ENCODE measurements at places on chromosomes 4 and X.
A peak's percentile ranks its signal among the peaks of the same experiment; 100 is the strongest.

GRCh38 chr4:39978904-39979303 is 1.2 kb upstream of the PDS5A start:
- H3K27me3 ChIP-seq = no peaks in the 10 kb centered on the region
- H3K4me3 ChIP-seq = no peak overlapping the region
- peaks cover 17% of the 10 kb centered on the region for H3K36me3 ChIP-seq

DNA sequence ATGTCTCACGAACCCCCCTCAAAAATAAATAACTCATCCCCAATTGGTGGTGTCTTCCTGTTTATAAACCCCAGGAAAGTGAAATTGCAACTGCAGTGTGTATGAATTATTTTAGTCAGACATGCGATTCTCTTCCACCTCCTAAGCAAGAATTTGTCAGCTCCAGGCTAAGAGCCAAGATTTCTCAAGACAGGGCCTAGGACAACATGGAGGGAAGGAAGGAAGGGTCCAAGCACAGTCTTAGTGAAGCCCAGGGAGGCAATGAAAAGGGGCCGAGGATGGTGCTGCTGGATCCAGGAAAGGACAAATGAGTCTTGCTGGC is 20.0 kb downstream of the SH3KBP1 start:
- H3K4me3 ChIP-seq = no peak overlapping the region
- H3K27me3 ChIP-seq = no peaks in the 10 kb centered on the region
- H3K27ac ChIP-seq = no peak overlapping the region
- no peaks in the 10 kb centered on the region for H3K36me3 ChIP-seq

DNA sequence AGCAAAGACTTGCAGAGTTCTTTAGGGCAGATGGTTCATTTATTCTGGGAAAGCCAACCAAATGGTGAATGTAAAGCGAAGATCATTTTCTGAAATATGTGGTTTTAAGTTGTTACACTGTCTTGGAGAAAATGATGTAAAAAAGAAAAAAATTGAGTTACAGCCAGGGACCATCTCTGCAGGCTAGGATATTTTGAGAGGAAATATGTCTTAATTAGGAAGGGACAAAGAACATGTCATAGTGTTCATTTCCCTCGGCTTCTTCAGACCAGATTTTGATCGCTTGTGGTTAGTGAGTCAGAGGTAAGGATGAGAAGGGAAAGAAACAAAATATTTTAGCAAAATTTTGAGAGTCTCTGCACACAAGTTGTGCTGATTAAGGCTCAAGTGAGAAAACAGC is 59.0 kb upstream of the C1QTNF7 start:
- no peaks in the 10 kb centered on the region for H3K36me3 ChIP-seq
- no peak for DNase-seq
- no peaks in the 10 kb centered on the region for H3K27me3 ChIP-seq
- H3K27ac ChIP-seq = no peak overlapping the region

GRCh38 chr4:9812501-9813340 is 31.3 kb downstream of the DRD5 start:
- H3K36me3 ChIP-seq = no peaks in the 10 kb centered on the region
- H3K27ac ChIP-seq = no peak overlapping the region
- H3K4me1 ChIP-seq = no peaks in the 10 kb centered on the region

DNA sequence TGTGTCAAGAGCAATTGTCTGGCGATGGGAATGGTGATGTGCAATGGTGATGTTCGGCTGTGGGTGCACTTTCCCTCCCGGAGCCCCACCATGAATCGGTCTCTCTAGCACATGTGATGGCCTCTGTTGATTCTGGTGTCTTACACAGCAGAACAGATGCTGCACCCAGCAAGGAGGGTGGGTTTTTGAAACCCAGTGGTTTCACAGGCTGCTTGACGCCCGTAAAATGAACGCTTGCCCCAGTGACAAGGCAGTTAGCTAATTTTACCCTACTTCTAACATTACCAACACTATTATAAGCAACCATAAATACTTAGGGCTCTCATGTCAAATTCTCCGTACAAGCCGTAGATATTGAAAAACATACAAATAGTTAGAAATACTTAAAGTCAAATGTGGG is 5.9 kb upstream of the ANOS1 start:
- no peak overlapping the region for H3K4me3 ChIP-seq
- H3K4me1 ChIP-seq = no peaks in the 10 kb centered on the region
- H3K27ac ChIP-seq = no peak overlapping the region
- DNase-seq = no peak

GRCh38 chrX:1144293-1144692 is 68.2 kb downstream of the CRLF2 start:
- DNase-seq = peak; percentile 11
- no peak overlapping the region for H3K27ac ChIP-seq
- H3K4me3 ChIP-seq = no peak overlapping the region
- H3K36me3 ChIP-seq = no peaks in the 10 kb centered on the region

- no peaks in the 10 kb centered on the region for H3K4me1 ChIP-seq
- DNase-seq = no peak
- H3K27ac ChIP-seq = no peak overlapping the region
- no peaks in the 10 kb centered on the region for H3K27me3 ChIP-seq
- H3K4me3 ChIP-seq = no peak overlapping the region
- no peaks in the 10 kb centered on the region for H3K36me3 ChIP-seq
Observed at GRCh38 chrX:40976981-40977380, 108.3 kb upstream of the USP9X start.

- no peaks in the 10 kb centered on the region for H3K36me3 ChIP-seq
- H3K4me3 ChIP-seq = no peak overlapping the region
- no peaks in the 10 kb centered on the region for H3K27me3 ChIP-seq
- no peaks in the 10 kb centered on the region for H3K4me1 ChIP-seq
- H3K27ac ChIP-seq = no peak overlapping the region
Observed at GRCh38 chr4:53499791-53500190, 91.5 kb downstream of the LNX1 start.

- H3K4me3 ChIP-seq = no peak overlapping the region
- H3K36me3 ChIP-seq = no peaks in the 10 kb centered on the region
- H3K27me3 ChIP-seq = no peaks in the 10 kb centered on the region
- DNase-seq = no peak
- no peak overlapping the region for H3K27ac ChIP-seq
Observed at GRCh38 chr4:126544276-126544675, 1088.5 kb upstream of the INTU start.

- H3K4me3 ChIP-seq = no peak overlapping the region
- DNase-seq = no peak
- H3K36me3 ChIP-seq = no peaks in the 10 kb centered on the region
- H3K27ac ChIP-seq = no peak overlapping the region
- no peaks in the 10 kb centered on the region for H3K27me3 ChIP-seq
Observed at GRCh38 chr4:179607003-179607402, 2164.8 kb upstream of the AGA start.

- H3K4me3 ChIP-seq = no peak overlapping the region
- H3K36me3 ChIP-seq = no peaks in the 10 kb centered on the region
Observed at GRCh38 chr4:111027526-111027925, 404.6 kb upstream of the PITX2 start.

GRCh38 chr4:41102414-41103092 is 111.8 kb downstream of the APBB2 start:
- no peak overlapping the region for H3K4me3 ChIP-seq
- no peak overlapping the region for H3K27ac ChIP-seq
- DNase-seq = no peak
- H3K27me3 ChIP-seq = no peaks in the 10 kb centered on the region
- no peaks in the 10 kb centered on the region for H3K4me1 ChIP-seq

DNA sequence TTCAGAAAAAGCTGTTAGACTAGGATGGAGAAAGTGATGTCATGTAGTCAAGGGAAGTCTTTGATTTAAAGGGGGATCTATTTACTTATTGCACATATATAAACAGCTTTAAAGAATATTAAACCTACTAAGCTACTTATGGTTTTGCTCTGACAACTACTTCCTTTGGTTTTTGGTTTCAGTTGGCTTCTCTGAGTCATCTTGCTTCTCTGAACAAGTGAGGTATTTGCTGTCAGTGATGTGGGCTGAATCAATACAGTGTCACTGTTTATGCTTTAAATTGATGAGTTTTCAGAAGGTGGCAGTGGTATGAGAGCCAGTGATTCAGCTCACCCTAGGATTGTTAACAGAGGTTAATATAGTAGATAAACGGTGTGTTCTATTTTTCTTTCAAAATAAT is 75.1 kb downstream of the CEP44 start:
- no peak overlapping the region for H3K4me3 ChIP-seq
- no peak overlapping the region for H3K27ac ChIP-seq
- H3K36me3 ChIP-seq = no peaks in the 10 kb centered on the region
- no peaks in the 10 kb centered on the region for H3K4me1 ChIP-seq
- no peak for DNase-seq

DNA sequence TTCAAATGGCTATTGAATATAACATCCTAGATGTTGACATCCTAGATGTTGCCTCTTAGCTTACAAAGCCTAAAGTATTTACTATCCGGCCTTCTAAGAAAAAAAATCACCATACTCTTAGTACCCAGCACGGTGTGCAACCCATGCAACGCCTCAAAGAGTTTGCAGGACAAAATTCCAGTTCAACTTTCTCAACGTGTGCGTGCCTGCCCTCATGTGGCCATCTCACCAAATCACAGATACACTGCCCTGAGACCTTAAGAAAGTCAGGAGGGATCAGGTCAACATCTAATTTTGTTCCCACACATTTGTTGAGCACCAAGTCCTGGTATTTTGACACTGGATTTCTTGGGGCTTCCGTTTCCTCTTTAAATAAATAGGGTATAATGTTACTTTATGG is 68.3 kb downstream of the CRMP1 start:
- no peak overlapping the region for H3K27ac ChIP-seq
- H3K4me3 ChIP-seq = no peak overlapping the region
- H3K27me3 ChIP-seq = no peaks in the 10 kb centered on the region
- no peaks in the 10 kb centered on the region for H3K36me3 ChIP-seq

GRCh38 chr4:107658400-107659336 is 61.4 kb downstream of the PAPSS1 start:
- H3K4me3 ChIP-seq = no peak overlapping the region
- DNase-seq = no peak
- H3K4me1 ChIP-seq = peaks cover 10% of the 10 kb centered on the region

GRCh38 chrX:15418707-15419181 is 34.5 kb upstream of the VEGFD start:
- H3K4me3 ChIP-seq = no peak overlapping the region
- no peak overlapping the region for H3K27ac ChIP-seq
- no peak for DNase-seq
- H3K4me1 ChIP-seq = no peaks in the 10 kb centered on the region
- no peaks in the 10 kb centered on the region for H3K36me3 ChIP-seq

- H3K36me3 ChIP-seq = no peaks in the 10 kb centered on the region
- no peak for DNase-seq
- H3K27ac ChIP-seq = peak overlapping the region; percentile 71
- H3K27me3 ChIP-seq = no peaks in the 10 kb centered on the region
Observed at GRCh38 chr4:169210504-169211118, 60.1 kb downstream of the SH3RF1 start.

GRCh38 chr4:114875630-114876029 is 237.8 kb downstream of the NDST4 start:
- H3K36me3 ChIP-seq = no peaks in the 10 kb centered on the region
- no peak overlapping the region for H3K27ac ChIP-seq
- H3K4me1 ChIP-seq = no peaks in the 10 kb centered on the region
- H3K27me3 ChIP-seq = no peaks in the 10 kb centered on the region
- no peak overlapping the region for H3K4me3 ChIP-seq

DNA sequence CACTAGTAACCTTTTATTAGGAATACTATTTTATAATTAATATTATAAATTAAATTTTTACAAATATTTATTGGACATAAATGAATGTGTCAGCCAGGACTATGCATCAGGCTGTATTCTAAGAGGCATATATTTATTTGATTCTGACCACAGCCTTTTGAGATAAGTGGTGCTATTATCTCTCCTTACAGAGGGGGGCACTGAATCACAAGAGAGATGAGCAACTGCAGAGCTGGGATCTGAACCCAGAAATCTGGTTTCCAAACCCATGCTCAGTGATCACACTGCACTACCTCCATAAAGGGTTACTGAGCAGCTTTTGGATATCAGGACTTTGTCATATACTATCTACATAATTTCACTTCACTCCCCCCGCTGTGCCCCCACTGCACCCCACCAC is 322.0 kb downstream of the TMA16 start:
- no peak overlapping the region for H3K27ac ChIP-seq
- no peak for DNase-seq
- no peaks in the 10 kb centered on the region for H3K27me3 ChIP-seq
- peaks cover 6% of the 10 kb centered on the region for H3K4me1 ChIP-seq

DNA sequence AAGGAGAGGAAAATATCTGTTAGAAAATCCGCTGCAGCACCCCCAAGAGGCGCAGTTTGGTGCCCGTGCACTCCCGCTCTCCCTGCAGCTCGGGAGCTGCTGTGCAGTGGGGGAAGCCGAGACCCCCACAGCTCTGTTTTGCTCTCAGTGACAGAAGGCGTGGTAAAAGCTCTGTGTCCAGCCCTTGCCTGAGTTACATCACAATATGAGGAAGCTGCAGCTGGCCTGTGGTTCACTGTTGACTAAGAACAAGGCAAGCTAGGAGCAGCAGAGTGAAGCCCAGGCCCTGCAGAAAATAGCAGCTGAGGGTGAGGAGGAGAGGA is 88.5 kb upstream of the ADRA2C start:
- no peaks in the 10 kb centered on the region for H3K4me1 ChIP-seq
- no peaks in the 10 kb centered on the region for H3K27me3 ChIP-seq

GRCh38 chr4:127196655-127197352 is 436.0 kb upstream of the INTU start:
- H3K4me1 ChIP-seq = no peaks in the 10 kb centered on the region

DNA sequence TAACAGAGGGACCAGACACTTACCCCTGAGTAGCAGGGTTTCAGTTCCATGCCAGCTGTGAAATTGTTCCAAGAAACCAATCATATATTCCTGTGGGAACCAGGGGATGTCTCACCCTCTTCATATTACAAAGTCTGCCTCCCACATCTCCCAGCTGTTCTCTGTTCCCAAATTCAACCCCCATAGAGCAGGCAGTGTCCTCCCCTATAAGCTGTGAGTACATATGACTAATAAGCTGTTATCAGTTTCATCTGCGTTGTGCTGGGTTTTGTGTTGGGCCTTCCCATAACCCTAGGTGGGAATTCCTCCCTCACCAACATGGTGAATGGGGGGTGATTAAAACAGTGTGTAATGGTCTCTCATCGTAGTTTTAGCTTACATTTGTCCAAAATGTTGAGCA is 41.0 kb downstream of the CEP44 start:
- H3K27ac ChIP-seq = no peak overlapping the region
- no peaks in the 10 kb centered on the region for H3K27me3 ChIP-seq
- H3K4me1 ChIP-seq = no peaks in the 10 kb centered on the region
- no peak overlapping the region for H3K4me3 ChIP-seq
- no peak for DNase-seq
- H3K36me3 ChIP-seq = peaks cover 3% of the 10 kb centered on the region

DNA sequence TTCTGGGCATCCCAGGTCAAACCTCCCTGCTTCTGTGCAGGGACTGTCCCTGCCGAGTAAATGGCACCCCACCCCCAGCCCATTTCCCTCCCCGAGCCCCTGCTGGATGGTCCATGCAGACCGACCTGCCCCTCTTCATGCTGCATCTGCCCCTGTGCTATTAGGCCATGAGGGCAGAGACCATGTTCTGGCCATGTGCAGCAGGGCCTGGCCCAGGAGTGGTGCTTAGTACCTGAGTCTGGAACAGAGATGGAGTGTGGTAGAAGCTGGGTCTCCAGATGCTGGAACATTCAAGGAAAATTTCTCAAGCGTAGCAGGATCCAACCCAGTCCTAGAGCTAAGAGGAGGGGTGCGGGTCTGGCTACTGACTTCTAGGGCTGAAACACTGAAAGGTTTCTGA is 15.3 kb upstream of the UBA1 start:
- H3K4me1 ChIP-seq = no peaks in the 10 kb centered on the region
- DNase-seq = peak; percentile 47
- H3K27ac ChIP-seq = no peak overlapping the region
- H3K27me3 ChIP-seq = peaks cover 21% of the 10 kb centered on the region
- no peak overlapping the region for H3K4me3 ChIP-seq

- H3K27me3 ChIP-seq = no peaks in the 10 kb centered on the region
- H3K4me3 ChIP-seq = no peak overlapping the region
- no peaks in the 10 kb centered on the region for H3K36me3 ChIP-seq
- no peak overlapping the region for H3K27ac ChIP-seq
- DNase-seq = no peak
Observed at GRCh38 chr4:4696530-4696929, 154.7 kb upstream of the STX18 start.
